ENCODE measurements at places on chromosomes 6 and 20. TPM values are rescaled to one million over a fixed set of nuclear protein-coding genes. Genes with fewer than 3 reads are reported as not detected.

VPS16 gene
- 49.1 TPM for total RNA-seq

NOX3 gene
- not detected for total RNA-seq

MUC21 gene
- total RNA-seq, result not detected

ZNF311 gene
- 0.73 TPM for total RNA-seq

KIAA1586 gene
- 19.0 TPM for total RNA-seq

TMEM244 gene
- 0.44 TPM for total RNA-seq

RAD21L1 gene
- not detected for total RNA-seq

RBM24 gene
- not detected for total RNA-seq

PRSS16 gene
- total RNA-seq, result 0.55 TPM

PSMB8 gene
- total RNA-seq, result 326 TPM

RBM39 gene
- total RNA-seq, result 349 TPM

C6orf141 gene
- total RNA-seq, result not detected

HLA-DRA gene
- total RNA-seq, result 36.6 TPM

SAMD5 gene
- 0.02 TPM for total RNA-seq

DSP gene
- total RNA-seq, result 0.04 TPM

BMP5 gene
- not detected for total RNA-seq

COL19A1 gene
- total RNA-seq, result 0.07 TPM

HSPA1L gene
- total RNA-seq, result 3.5 TPM

DNA sequence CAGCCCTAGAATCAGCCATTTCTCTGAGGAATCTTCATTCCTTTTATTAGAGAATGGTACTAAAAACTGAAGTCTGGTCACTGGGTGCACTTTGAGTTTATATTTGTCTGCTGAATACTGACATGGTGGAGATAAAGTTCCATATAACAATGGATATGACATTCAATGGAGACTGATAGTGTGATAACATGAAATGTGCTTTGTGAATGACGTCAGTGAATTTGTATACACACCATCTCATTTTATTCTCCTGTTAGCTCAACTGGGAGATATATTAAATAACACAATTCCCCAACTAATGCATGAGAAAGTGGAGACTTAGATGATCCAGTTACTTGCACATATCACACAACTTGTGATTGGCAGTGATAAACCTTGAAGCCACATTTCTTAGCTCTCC is 446.7 kb downstream of the DOK5 start:
- DNase-seq, result no peak

- DNase-seq, result no peak
Observed at GRCh38 chr6:159168536-159169192, 536 bp upstream of the FNDC1 start.

DNA sequence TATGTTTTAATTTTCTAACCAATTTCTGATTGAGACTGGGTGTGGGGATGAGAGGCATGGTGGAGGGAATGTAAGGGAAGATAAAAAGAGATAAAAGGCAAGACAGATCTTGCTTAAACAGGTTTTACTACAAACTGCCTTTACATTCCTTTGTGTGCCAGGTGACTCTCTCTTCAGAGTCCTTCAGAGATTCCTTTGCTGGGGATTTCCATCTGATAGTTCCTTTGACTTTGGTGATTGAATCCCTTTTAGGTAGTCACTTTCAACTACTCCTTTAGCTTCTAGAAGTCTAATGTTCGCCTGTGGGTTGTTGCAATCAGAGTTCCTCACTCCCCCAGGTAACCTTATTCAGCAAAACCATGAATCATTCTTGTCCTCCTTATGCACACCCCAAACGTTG is 283.3 kb upstream of the MANEA start:
- no peak for DNase-seq

GRCh38 chr6:81480139-81480538 is 272.3 kb downstream of the TENT5A start:
- DNase-seq, result no peak

DNA sequence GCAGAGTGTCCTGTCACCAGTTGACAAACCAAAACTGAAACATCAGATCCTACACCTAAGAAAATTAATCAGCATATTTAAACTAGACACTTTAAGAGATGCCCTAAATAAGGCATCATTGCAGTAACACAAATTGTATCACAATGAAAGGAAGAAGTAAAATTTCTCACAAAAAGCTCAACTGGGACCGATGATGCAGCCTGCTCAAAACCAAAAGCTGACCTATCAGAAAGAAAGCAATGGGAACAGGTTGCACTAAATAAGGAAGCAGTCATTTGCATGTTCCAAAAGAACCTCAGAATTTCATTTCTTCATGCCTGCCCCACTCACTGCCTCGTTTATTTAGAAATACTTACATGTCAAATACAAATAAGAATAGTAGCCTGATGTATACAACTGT is 12.1 kb downstream of the HIVEP2 start:
- no peak for DNase-seq

GRCh38 chr20:57718490-57719009 is 8.7 kb upstream of the PMEPA1 start:
- peak; percentile 89 for DNase-seq

GRCh38 chr6:21496706-21497105 is 96.8 kb upstream of the SOX4 start:
- no peak for DNase-seq

DNA sequence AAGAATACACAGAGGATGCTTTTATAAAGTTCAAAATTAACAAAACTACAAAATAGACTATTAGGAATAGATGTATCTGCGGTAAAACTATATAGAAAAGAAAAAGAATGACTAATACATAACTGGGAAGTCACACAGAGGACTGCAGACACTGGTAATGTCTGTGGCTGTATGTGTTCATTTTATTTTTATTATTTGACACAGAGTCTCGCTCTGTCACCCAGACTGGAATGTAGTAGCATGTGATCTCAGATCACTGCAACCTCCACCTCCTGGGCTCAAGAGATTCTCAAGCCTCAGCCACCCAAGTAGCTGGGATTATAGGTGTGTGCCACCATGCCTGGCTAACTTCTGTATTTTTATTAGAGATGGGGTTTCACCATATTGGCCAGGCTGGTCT is 38.9 kb downstream of the ESF1 start:
- no peak for DNase-seq

GRCh38 chr6:169805242-169805838 is 53.9 kb downstream of the ERMARD start:
- DNase-seq, result no peak

DNA sequence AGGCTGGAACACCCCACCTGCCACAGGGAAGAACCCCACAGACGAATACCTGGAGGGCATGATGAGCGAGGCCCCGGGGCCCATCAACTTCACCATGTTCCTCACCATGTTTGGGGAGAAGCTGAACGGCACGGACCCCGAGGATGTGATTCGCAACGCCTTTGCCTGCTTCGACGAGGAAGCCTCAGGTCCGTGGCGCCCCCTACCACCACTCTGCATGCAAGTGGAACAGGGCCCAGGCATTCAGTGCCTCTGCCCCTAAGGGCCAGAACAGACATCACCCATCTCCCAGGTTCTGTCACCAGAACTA is 6.6 kb downstream of the MYL9 start:
- DNase-seq, result no peak

- no peak for DNase-seq
Observed at GRCh38 chr20:10225439-10226060, 6.9 kb downstream of the SNAP25 start.

DNA sequence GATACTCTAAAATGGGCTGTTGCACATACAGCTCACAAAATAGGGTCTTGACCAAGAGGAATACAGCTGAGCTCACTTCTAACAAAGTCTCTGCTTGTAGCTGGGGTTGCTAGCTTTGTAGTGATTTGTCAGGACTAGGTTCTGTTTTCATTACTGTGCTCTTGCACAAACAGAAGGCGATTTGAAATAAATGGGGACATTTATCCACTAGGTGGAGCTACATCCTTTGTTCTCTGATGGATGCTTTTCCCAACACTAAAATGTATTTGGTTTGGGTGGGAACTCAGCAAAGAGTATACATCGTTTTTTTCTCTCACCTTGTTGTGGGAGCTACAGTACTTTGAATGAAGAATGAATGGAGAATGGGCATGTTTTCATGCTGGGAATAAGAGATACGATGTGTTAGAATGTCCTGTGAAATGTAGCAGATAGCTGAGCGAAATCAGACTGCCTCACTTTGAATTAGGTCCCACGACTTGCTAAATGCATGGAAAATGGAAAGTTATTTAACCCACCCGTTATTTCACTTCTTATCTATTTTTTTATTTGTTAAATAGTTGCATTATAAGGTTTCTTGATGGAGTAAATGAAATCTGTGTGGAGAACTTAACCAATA is 494.7 kb upstream of the MAP3K7 start:
- DNase-seq, result no peak

- no peak for DNase-seq
Observed at GRCh38 chr20:48748556-48748955, 79.2 kb downstream of the PREX1 start.

- no peak for DNase-seq
Observed at GRCh38 chr6:42610416-42610815, 46.6 kb downstream of the UBR2 start.

- no peak for DNase-seq
Observed at GRCh38 chr6:73400656-73401055, 6.0 kb downstream of the DDX43 start.

DNA sequence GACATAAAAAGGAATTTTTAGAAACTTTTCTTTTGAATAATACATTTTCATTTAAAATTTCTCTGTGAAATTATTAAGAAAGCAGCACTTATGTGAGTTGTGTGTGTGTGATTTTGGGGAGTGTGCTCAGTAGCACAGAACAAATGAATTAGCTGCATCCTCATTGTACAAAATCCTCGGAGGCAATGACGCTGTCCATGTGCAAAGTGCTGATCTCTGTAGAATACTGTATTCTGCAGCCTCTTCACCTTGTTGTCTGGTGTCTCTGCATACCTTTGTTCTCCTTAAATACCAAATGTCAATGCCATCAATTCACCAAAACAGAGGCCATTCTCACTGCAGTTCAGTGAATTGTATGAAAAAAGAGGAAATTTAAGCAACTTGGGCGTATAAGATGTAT is 838.4 kb downstream of the QKI start:
- DNase-seq, result no peak

GRCh38 chr6:19269341-19269898 is 567.8 kb upstream of the ID4 start:
- DNase-seq, result no peak

- DNase-seq, result no peak
Observed at GRCh38 chr20:32709632-32710121, 33.6 kb downstream of the COMMD7 start.

DNA sequence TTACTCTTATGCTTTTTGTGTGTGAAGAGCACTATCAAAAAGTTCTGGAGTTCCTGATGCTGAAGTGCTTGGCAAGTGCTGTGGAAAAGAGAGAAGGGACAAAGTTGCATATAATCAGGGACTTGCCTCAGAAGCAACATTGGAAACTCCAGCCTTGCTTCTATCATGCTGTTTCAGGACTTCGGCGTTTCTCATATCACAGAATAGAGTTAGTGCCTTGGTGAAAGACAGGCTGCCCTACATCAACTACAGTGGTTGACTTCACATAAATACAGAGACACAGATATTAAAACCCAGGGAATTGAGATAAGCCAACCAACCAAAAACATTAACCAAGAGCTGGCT is 36.2 kb upstream of the CDKAL1 start:
- DNase-seq, result no peak

GRCh38 chr6:46338131-46338530 is 153.1 kb downstream of the RCAN2 start:
- DNase-seq, result no peak

DNA sequence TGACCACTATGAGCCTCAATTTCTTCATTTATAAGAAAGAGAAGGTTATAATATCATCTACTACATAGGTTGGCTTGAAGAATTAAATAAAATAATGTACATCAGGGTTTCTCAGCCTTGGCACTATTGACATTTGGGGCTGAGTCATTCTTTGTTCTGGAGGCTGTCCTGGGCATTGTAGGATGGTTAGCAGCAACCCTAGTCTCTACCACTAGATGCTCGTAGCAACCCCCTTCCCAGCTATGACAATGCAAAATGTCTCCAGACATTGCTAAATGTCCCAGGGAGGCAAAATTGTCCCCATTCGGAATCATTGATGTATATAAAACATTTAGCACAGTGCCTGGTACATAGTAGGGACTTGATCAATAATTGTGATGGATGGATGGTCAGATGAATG is 152.1 kb downstream of the KHDC1L start:
- DNase-seq, result no peak

DNA sequence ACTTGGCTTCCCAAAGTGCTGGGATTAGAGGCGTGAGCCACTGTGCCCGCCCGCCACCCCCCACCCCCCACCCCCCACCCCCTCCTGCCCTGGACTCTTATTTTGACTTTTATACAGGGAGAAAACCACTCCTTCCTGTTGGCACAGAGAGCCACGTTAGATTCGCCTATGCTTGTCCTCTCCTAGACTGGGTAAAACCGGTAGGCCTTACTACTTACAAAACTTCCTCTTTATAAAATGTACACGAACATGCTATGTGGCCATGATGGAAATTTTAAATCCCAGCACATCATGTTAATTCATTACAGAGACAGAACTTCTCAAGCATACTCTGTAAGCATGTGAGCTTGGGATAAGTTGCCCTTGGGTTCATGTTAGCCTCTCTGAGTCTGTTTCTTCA is 124.2 kb downstream of the SLC24A3 start:
- no peak for DNase-seq

- no peak for DNase-seq
Observed at GRCh38 chr6:135268740-135269139, 87.6 kb downstream of the MYB start.
